ENCODE measurements at places on chromosomes 6 and 20.

- peak; percentile 69 for DNase-seq
These were observed 38.7 kb downstream of the YTHDF1 start for GRCh38 chr20:63177134-63177784.

DNA sequence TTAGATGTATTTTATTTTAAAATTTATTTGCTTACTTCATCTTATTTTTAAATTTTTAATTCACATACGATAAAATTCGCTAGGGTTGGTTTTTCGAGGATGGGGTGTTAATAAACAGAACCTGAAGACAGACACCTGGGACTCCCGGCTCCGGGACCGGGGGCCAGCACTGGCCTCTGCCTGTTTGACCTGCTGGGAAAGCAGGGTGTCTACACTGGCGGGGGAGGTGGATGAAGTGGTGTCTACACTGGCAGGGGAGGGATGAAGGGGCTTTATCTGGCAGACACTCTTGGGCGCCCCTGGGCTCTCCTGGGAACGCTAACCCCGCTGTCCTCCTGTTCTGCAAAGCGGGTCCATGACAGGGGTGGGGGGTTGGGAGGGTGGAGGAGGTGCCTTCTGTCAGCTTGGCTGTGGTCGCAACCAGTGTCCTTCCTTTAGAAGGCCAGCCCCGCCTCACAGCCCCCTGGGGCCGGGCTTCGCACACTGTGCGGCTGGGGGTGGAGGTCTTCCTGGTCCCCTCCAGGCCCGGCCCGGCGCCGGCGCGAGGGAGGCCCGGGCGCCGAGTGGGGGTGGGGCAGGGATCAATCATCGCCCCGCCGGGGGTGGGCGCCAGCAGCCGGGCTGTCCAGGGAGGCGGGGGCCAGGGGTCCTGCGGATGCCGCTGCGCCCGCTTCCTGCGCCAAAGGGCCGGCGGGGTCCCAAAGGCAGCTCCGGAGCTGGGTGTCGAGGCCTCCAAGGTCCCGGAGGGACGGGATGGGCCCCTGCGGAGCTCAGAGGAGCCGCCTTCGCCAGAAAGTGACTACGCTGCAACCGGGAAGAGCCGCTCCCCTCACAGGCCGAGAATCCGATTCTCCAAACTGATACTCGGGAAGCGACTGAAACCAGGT lies 1.8 kb downstream of the GATA5 start:
- DNase-seq: no peak

- no peak for DNase-seq
These were observed 194.6 kb upstream of the CITED2 start for GRCh38 chr6:139568956-139569538.

- no peak for DNase-seq
These were observed 112.0 kb downstream of the ISM1 start for GRCh38 chr20:13333036-13333435.

- DNase-seq: no peak
These were observed 9.1 kb downstream of the FILIP1 start for GRCh38 chr6:75484535-75484934.

DNA sequence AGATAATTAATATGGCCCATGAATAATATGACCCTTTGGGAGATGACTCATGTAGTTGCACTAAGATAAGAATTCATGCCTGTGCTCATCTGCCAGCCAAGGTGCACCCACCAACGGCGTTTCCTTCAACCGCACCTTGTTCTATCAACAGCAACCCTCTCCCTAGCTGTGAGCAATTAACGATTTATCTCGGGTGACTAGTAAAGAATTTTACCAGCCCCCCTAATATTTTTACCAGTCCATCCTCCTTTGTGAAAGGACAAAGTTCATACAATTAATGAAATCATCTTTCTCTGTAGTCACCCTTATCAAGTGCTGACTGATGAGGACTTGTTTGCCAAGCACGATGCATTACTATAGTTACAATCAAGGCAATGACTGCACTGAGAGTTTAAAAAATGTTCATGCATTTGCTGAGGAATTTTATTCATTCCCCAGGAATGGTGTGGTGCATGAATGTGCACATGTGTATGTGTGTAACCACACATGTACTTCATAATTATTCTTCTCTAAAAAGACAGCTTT lies 118.7 kb downstream of the SMOC2 start:
- no peak for DNase-seq

Measured in nucleus accumbens (tissue), 56 donors.